ENCODE measurements at places on chromosomes 3 and 15.

DNA sequence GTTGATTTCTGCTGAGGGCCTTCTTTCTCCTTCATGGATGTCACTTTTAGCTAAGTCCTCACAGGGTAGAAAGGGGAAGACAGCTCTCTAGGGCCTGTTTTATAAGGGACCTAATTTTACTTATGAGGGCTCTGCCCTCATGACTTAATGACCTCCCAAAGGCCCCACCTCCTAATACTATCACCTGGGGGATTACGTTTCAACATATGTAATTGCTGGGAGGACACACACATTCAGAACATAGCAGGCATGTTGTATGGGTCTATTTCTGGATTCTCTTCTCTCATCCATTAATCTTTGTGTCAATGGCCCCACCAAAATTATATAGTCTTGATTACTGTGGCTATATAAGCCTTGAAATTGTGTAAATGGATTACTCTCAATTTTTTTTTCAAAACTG, 255.0 kb downstream of the CLSTN2 start:
- no peak for DNase-seq

- no peak for DNase-seq
Observed at GRCh38 chr15:58401276-58401675, 30.5 kb upstream of the LIPC start.

- no peak for DNase-seq
Observed at GRCh38 chr15:75459581-75459980, 8.1 kb upstream of the SIN3A start.

DNA sequence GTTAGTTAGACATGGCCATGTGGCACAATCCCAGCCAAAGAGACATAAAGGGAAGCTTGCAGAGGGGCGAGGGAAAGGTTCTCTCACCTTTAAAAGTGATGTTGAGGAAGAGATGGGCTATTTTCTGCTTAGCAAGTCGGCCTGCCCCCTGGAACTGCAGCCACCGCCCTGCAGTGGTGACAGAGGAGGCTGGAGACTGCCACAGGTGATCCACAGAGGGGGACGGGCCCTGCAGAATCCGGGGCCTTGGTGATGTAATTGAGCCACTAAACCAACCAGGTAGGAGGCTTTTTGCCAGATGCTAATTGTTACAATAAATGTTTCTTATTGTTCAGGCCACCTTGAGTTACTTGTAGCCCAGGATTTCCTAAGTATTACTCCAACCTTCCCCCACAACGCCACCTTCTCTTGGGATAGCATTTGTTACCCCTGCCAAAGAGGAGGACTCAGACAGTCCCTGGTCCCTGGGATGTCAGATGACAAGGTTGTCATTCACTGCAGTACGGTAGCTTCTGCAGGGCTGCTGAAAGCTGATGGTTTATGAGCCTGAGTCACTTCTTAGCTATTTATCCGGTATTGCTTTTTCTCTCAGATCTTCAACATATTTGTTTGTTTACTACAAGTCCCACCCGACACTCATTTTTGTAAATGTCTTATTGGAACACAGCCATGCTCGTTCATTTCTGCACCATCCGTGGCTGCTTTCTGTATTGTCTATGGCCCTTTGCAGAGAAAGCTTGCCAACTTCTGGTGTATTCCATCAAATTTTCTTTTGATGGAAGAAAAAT, 63.3 kb upstream of the SEC61A1 start:
- no peak for DNase-seq

DNA sequence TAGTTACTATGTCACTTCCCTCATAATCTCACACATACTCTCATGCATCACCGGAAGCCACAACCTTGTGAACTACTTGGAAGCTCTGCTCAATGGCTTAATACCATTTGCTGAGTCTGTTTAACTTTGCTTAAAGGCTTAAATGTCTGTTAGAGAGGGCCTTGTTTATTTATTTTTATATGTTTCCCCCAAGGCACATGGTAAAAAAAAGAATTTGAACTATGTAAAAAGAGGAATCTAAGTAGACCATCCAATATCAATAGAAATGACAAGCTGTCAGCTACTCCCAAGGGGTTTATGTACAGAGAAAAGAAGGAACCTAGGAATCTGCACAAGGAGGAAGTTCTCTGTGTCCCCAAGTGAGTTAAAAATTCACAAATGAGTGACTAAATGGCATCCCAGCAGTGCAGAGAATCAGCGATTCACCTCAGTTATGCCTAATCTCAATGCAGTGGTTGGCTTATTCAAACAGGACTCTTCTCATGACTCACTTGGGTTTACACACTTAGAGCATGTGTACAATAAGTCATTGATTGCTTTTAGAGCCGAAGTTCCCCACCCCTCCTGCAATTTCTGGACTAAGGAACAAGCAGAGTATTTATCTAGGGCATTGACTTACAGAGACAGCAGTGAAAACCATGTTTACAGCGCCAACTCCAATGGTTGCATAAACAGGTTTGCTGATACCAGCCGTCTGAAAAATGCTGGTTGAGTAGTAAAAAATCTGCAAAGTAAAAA, 24.4 kb downstream of the SLC2A2 start:
- no peak for DNase-seq

DNA sequence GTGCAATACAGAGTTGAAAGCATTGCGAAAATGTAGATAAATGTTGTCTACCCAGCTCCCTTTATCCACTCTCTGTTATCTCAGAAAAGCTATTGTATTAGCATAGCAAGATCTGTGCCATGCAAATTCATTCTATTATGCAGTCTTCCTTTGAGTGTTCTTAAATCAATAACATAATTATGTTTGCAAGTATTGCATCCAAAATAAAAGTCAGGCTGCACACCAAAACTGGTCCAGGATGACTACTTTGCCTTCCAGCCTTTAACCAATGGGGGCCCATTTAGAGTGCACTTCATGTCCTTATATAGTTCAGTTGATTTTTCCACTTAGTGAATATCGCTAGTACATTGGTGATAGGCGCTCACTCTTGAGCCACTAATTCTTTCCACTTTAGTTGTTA, 107.4 kb upstream of the MLF1 start:
- no peak for DNase-seq

GRCh38 chr15:94412979-94413746, 181.8 kb downstream of the MCTP2 start:
- no peak for DNase-seq

DNA sequence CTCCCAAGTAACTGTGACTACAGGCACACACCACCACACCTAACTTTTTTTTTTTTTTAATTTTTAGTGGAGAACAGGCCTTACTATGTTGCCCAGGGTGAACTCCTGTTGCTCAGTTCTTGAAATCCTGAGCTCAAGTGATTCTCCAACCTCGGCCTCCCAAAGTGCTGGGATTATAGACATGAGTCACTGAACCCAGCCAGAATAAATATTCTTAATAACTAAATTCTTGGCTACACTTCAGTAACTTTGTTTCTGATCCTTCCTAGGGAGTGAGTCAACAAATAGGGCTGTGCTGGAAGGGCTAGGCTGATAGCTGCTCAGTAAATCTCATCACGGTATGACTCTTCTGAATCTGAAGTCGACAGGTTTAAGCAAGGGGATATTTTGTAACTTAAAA, 56.6 kb downstream of the P3H2 start:
- DNase-seq, result no peak

DNA sequence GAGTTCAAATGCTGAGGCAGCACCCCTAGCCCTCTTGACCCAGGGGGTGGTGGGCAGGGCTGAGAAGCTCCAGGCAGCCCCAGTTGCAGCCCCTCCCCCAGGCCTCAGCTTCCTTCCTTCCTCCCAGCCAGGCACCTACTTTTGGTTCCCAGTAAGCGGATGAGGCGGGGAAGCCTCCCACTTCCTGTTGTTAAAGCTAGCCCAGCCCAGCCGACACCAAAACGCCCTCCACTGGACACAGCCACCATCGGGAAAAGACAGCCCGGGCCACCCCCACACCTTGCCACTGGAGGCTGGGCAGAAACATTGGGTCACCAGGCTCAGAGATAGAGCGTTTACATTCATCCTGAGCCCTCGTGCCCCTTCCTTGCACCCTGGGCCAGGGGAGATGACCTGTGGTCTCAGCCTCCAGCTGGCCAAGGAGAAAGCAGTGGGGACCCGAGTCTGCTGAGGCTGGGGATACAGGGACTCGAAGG, 3.5 kb downstream of the DUSP7 start:
- peak; percentile 85 for DNase-seq

- DNase-seq, result peak; percentile 67
Observed at GRCh38 chr15:63985221-63986184, 60.8 kb downstream of the DAPK2 start.

Measured in psoas muscle (tissue), 8 donors.